ENCODE measurements at places on chromosomes 5 and 9.

- DNase-seq: no peak
These were observed 399.3 kb upstream of the CDH9 start for GRCh38 chr5:27437594-27438200.

DNA sequence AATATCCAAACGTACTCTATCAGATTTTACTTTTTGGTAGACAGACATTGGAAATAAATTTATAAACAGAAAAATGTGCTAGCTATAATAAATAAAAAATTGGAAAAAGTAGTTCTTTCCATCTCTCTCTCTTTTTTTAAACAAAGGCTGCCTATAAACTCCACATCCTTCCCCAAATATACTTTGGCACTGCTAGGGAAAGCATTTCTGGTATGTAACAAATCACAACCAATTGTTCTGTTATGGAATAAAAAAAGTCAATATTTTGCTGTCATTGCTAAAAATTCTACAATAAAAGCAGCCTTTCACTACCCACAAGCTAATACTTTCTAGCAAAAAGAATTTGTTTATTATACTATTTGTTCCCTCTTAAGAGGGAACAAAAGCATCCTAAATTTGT, 169.2 kb upstream of the TARS1 start:
- no peak for DNase-seq

DNA sequence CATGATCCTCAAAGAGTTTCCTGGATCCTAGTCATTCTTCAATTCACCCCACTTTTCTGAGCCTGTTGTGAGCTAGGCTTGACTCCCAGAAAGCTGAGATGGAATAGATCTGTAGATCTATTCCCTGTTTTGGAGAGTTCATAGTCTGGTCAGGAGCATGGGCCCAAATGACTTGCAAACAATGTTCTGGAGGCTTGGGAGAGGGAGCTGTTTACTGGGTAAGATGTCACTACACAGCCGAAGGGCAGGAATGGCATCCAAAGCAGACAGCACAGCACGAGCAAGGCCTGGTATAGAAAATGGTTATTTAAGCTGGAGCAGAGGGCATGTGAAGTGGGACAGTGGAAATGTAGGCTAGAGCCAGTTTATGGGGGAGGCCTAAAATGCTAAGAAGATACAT, 152.5 kb upstream of the ALDH1B1 start:
- DNase-seq: no peak

- no peak for DNase-seq
These were observed 1.1 kb downstream of the IPO11 start for GRCh38 chr5:62413711-62414110.

DNA sequence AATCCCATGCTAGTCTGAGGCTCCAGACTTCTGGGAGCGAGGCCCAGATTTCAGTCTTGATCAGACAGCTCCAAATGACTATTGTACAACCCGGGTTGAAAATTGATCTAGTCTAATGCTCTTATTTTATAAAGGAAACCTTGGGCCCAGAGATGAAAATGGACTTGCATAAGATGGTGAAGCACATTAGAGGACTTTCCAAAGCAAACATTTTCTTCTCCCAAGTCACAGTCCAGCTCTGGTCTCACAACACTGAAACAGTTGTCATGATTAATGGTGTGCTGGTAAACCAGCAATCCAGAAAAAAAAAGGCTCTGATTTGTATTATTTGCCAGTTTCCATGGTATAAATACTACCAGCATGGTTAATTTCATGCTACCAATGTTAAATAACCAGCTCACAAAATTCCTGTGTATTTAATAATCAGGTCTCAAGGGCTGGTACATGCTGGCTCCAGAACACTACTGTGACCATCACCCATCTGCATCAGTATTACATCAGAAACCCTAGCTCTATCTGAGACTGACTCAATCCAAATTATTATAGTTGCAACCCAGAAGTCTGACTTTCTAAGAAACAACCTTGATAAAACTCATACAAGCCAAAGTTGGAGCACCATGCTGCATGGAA, 32.5 kb upstream of the ABLIM3 start:
- no peak for DNase-seq

- no peak for DNase-seq
These were observed at the start of gene KCNT1 for GRCh38 chr9:135701959-135702721. KCNT1 (plus strand) TSS chr9:135702185; CDS start chr9:135702259, 74 bp downstream.

DNA sequence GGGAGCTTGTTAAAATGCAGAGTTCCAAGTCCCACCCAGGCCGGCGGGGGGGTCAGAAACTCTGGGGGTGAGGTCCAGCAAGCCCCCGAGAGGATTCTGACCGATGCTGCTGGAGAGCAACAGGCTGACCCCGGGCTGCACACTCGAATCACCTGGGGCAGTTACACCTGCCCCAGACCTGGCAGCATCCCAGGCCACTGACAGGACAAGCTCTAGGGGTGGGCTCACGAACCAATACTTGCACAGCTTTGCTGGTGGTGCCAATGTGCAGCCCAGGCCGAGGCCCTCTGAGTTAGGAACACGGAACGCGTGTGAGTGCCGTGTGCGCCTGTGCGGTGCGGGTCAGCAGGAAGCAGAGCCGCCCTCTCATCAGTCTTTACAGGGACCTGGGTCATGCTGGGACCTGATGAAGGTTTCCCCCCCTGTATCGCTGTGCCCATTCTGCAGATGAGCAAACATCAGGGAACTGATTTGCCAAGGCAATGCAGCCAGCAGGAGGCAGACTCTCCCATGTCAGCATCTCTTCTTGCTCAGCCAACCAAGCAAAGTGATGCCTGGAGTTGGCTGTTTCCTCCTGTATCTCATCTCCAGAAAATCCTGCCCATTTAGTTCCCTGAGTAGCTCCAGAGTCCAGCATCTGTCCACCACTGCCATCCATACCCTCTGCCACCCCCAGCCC, 16.3 kb downstream of the FAM163B start:
- no peak for DNase-seq

DNA sequence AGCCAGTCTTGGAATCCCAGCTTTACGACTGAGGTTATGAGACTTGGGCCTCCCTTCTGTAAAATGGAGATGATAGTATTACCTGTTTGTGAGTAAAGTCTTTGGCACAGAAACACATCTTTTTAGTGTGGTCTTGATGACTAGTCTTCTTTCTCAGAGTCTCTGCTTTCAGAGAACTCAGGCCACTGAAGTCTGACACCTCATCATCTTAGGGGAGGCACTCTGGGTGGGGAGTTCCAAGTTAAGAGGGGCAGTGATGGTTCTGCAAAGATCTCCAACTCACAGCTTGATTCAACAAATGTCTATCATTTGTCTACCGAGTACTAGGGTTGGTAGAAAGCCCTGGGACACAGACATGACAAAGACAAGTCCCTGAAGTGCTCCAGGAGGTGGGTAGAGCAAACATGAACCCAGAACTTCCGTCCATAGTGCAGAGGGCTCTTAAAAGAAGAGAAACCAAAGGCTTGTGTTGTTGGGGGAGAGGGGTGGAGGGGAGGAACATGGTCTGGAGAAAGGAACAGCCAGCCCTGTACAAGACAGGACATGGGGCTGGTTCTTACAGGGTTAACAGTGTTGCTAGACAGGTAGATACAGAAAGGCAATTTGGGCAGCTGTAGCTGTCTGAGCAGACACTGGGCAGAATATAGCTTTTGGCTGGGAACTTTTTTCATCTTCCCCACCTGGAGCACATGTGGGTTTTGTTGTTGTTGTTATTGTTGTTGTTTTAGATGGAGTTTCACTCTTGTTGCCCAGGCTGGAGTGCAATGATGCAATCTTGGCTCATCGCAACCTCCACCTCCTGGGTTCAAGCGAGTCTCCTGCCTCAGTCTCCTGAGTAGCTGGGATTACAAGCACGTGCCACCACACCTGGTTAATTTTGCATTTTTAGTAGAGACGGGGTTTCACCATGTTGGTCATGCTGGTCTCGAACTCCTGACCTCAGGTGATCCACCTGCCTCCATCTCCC, 2.6 kb upstream of the CD14 start:
- DNase-seq: no peak

- no peak for DNase-seq
These were observed 12.3 kb downstream of the GLRA1 start for GRCh38 chr5:151912360-151912759.

DNA sequence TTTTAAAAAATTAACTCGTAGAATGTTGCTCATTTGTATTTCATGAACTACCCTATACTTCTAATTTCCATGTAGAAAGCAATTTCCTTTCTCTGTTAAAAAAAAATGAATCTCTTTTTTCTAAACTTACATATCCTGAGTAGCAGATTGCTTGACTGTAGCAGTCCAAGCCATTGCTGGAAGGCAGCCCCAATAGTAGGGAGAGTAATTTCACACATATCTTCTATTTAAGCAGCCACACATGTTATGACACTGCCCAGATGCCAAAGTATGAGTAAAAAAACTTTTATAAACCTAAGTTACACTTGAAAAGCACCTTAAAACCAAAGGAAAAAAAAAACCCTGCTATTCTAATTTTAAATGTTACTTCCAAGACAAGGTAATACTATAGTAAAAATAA, 69.6 kb downstream of the FBXL17 start:
- no peak for DNase-seq

DNA sequence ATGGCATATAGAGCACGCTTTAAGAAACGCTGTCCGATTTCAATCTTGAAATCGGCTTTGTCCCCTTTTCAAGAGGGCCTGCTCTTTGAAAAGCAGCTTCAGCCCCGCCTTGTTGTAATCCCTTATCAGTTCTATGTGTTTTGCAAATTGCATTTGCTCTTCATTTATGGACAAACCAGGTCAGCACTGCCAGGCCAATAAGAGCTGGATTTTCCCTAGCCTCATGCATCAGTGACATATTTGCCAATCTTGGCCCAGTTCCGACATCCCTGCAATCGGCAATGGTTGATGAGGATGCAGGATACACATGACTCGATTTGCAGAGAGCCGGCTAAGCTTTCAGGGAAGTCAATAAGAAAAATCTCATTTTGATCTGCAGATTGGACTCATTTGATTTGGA, 529.1 kb upstream of the CLINT1 start:
- no peak for DNase-seq

- DNase-seq: no peak
These were observed 1039.3 kb upstream of the TYRP1 start for GRCh38 chr9:11653867-11654266.

- DNase-seq: no peak
These were observed 70.4 kb upstream of the TLE1 start for GRCh38 chr9:81759680-81760215.

DNA sequence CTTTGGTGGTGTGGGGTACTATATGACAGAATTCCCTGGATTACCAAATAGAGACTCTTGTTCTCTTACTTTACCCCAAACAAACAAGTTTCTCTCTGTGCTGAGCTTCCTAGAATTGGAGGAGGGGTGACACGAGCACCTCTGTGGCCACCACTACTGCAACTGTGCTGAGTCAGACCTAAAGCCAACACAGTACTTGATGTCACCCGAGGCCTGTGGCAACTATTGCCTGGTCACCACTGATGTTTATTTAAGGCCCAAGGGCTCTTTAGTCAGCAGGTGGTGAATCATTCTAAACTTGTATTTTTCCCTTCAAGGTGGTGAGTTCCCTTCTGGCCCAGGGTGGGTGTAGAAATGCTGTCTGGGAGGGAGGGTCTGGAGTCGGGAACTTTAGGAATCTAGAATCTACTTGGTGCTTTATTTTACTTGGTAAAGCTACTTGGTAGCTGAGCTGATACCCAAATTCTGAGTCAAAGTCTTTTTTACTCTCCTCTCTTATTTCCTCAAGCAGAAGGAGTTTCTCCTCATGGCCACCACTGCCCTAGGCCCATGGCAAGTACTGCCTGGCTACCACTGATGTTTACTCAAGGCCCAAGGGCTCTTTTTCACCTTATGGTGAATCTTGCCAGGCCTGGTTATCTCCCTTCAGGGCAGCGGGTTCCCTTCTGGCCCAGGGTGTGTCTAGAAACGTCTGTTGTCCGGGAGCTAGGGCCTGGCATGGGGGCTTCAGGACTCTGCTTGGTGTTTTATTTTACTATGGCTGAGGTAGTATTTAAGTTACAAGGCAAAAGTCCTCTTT, 9.8 kb downstream of the LURAP1L start:
- no peak for DNase-seq
